ENCODE measurements at places on chromosomes 3 and 15.

GRCh38 chr3:148816981-148817525, 10.6 kb upstream of the CPB1 start:
- no peak for DNase-seq

DNA sequence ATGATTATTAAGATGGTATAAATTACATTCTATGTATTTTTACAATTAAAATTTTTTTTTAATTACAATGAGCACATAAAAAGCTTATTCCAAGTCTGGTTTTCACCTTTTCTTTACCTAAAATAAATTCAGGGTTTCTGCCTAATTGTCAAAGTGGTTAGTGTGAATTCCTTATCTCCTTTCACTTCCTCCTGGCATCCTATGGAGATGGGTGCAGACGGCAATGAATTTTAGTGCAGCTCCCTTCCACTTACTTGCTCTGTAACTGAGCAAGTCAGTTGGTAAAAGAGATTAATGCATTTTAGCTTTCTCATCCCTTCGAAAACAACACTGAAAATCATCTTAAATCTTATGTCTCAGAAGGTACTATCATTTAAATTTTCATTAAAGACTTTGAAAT, 13.1 kb downstream of the HDGFL3 start:
- no peak for DNase-seq

DNA sequence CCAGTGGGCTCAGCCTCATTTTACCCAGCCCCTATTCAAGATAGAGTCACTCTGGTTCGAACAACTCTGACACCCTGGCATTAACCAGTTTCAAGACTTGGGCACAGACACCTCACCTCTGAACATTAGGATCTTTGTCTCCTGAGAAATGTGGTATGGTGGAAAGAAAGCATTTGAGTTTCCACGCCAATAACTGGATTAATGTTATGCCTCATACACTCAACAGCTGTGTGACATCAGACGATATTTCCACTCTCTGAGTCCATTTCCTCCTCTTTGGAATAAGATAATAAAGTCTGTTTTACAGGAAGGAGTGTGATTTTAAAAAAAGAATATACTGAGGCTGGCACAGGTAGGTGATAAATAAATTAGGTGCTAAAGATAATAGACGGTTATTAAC, 121.3 kb upstream of the CHL1 start:
- no peak for DNase-seq

GRCh38 chr3:129358772-129359371, 69.6 kb downstream of the EFCAB12 start:
- DNase-seq: no peak

- DNase-seq: no peak
Observed at GRCh38 chr3:127425505-127426443, 137.9 kb upstream of the PRR20G start.
